Esophagus mucosa (tissue), 1 donor: ENCODE measurements at places on chromosomes 4 and X. TPM values are rescaled to one million over a fixed set of nuclear protein-coding genes. Genes with fewer than 3 reads are reported as not detected.

DNA sequence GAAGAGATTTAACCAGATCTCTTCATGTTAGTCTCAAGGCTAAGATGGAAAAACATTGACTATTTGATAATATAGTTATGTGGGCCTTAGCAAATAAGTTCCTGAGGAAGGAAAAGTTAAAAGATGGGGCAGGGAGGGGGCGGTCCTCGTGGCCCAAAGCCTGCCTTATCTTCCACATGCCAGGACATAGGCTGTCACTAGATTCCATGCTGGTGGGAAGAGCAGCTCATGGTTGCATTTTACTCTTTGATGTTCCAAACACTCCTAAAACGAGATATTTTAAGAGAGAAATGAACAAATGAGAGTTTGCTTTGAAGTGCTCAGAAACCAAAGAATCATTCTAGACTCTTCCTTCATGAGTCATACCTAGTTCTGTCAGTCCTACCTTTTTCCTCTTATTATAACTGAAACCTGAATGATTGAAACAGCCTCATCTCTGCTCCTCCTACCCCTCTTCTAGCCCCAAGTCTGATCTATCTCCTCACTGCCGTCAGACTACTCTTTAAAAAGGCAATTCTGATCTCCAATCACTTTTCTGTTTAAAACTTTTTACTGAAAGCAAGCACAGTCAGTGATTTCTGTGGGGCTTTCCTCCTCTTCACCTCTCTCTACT, 25.1 kb downstream of the RAB9B start:
- ATAC-seq: no peak

The PABPC1L2A gene
- not detected for total RNA-seq

The TKTL2 gene
- total RNA-seq: not detected

- no peak for ATAC-seq
These were observed 71.3 kb upstream of the TBL1X start for GRCh38 chrX:9393571-9393970.

DNA sequence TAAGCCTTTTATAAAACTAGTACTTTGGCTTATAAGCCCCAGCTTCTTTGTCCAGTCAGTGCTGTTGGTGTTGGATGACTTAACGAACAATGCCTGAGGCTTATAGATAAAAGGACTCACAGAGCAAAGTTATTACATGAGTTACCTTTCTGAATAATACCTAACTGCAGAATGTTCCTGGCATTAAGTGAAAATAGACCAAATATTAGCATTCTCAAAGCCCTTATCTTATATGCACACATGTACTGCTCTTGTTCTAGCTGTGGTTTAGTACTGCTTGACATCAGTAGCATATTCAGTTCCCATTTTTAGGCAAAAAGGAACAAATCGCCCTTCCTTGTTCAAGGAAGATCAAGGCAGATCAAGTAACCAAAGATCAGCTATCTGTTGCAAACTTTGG, 131.6 kb downstream of the ZNF330 start:
- no peak for ATAC-seq
